ENCODE measurements at places on chromosomes 7 and 10.

GRCh38 chr7:95811846-95812445 is 39.6 kb downstream of the DYNC1I1 start:
- DNase-seq: no peak

DNA sequence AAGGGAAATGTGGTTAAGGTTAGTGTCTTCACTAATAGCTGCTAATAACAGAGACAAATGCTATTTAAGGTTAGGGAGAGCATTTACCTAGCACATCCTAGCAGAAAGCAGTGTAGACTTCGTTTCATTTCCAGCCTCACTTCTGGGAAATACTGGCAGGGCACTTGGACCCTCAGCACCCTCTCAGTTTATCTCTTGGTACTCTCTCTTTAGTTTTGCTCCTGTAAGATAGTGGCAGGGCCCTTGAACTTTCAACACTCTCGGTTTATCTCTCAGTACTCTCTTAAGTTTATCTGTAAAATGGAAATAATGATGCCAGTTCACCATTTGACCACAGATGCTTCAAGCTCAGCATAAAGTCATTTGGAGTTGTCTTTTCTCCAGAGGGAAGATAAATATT is 118.4 kb downstream of the MBL2 start:
- no peak for DNase-seq

- no peak for DNase-seq
Measured at GRCh38 chr7:41567031-41567730, 135.7 kb downstream of the INHBA start.

- no peak for DNase-seq
Measured at GRCh38 chr10:13731799-13732198, 145.0 kb downstream of the PRPF18 start.

DNA sequence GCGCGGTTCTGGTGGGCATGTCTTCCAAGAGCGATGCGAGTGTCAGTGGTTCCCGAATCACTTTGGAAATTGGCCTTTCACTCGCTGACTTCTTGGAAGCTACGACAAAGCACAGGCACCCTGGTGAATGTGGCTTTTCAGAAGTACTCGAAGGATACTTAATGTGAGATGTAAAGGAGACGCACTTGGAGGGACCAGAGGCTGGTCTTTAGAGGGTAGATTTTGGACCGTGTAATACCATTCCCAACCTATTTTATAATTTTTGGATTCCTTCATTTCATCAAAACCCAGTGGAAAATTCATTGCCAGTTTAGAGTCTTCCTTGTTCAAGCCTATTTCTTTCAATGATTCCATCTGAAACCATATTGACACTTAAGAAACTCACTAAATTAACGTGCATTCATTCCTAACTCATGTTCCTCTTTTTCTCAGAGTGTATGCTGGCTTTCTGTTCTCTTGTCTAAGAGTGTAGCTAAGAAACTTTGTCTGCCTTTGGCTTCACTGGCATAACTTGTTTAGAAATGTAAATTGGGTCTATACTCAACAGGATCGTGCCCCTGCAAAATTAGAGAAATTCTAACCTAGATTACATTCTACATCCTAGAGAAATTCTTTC is 645 bp upstream of the COPG2 start:
- no peak for DNase-seq

DNA sequence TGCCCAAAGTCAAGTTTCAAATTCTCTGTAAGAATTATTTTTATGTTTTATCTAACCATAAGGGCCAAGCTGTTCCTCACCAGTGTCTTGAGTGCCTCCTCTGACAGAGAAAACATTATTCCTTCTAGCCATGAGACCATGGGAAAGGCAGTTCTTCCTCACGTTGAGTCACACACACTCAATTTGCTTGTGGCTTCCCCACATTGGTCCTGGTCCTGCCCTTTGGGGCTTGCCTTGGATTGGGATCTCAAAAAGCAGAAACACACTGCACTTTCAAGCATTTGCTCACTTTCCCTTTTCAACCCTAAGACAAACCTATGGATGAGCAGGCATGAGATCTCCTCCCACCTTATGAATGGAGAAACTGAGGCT is 248.3 kb upstream of the IGFBP3 start:
- DNase-seq: no peak
